HT1080 (cell line): ENCODE measurements at places on chromosomes 11 and 22.

DNA sequence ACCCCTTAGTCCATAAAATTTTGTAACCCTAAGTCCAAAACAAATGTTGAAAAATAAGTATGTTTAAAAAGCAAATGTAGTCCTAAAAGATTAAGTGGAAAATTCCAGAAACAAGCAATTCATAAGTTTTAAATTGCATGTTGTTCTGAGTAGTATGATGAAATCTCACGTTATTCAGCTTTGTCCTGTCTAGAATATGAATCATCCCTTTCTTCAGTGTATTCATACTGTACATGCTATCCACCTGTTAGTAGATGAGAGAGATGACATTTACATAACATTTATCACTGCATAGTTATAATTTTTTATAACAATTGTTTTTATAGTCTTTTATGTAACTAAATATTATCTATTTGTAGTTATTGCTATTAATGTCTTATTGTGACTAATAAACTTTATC is 622.3 kb upstream of the CHORDC1 start:
- DNase-seq = no peak

DNA sequence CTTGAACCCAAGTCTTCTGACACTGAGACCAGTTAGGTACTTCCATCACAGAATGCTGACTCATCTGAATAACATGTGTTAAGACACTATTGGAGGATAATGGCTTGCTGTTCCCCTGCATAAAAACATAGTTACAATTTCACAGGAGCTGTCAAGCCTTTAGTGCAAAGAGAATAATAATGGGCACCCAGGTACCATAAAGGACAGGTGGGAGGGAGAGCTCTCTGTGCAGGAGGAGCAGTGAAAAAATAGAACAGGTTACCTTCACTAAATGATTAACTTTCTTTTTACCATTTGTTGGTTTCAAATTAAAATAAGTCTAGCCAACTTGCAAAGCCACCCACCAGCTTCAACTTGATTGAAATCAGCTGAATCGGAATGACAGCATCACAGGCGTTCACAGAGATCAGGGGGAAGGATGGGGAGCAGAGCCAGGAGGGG is 173.2 kb downstream of the DSCAML1 start:
- no peak for DNase-seq

- DNase-seq = no peak
These were observed 58.9 kb downstream of the PISD start for GRCh38 chr22:31603081-31603525.

GRCh38 chr11:117914991-117915618 is 14.1 kb downstream of the TMPRSS13 start:
- DNase-seq = no peak

DNA sequence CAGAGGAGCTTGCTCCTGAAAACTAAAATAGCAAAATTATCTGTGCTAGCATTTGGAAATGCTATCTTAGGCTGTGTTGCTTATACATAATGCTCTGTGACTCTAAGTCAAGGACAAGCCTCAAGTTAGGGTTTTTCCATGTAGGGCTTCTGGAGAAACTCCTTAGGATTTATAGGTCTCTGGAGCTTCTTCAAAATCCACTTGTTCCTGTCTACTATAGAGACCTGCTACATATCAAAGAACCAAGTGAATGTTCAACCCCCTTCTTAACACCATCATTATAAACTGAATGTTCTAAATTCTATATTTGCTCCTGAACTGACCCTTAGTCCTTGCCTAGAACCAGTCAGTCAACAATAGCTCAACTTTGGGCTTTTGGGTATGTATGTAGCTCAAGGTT is 523.1 kb upstream of the CCDC90B start:
- no peak for DNase-seq

- DNase-seq = peak; percentile 66
These were observed 54.7 kb downstream of the FBXO7 start for GRCh38 chr22:32528984-32529982.

GRCh38 chr11:87812571-87813365 is 362.5 kb downstream of the RAB38 start:
- no peak for DNase-seq

DNA sequence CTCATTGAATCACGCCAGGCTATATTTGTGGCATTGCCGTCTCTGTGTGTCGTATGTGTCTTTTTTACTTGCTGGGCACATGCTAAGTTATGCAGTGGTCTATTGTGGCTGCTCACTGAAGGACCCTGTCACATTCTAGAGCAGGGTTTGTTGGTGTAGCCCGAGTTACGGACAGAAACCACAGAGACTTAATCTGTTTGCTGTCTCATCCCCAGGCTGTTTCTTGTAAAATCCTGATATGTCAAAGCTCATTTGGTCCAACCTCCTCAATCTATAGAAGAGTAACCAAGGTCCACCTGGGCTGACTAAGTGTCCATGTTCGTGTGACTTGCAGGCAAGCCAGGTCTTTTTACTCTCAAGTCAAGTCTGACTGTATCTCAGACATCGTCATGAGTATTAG is 5.0 kb downstream of the DPF2 start:
- DNase-seq = no peak

DNA sequence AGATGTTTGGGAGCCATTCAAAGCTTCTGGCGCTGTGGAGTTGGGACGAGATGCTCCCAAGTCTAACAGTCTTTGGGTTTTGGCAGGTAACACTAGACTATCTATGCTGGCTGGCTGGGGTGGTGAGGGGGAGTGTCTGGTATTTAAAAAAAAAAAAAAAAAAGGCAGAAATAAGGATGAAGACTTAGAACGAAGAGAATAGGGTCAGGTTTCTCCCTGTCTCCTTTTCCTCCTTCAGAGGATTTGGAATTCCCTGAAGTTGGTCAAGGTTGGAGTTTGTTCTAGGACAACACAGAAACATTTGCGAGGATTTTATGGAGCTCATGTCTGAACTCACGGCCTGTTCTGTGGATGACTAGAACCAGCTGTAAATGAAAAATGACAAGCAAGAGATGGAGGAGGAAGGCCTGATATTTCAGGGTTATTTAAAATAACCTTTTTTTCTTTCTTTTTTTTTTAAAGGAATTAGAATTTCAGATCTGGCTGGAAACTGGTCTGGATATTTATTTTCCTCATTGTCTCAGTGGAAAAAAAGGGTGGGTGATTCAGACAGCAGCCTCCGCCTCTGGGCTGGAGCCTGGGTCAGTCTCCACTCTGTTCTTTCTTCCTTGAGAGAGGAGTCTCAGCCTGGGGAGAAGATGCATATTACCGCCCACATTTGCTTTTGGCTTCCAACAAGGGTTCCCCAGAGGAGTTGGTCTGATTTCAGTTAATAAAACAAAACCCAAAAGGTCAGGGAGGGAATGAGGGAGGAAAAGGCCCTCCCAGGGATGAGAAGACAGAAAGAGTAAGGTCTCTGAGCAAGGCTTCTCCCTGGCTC is 80.1 kb downstream of the USP35 start:
- no peak for DNase-seq

GRCh38 chr11:73265853-73266645 is 6.1 kb upstream of the P2RY6 start:
- DNase-seq = no peak

- no peak for DNase-seq
These were observed 121.0 kb downstream of the GRIK4 start for GRCh38 chr11:120632579-120632978.

GRCh38 chr22:24696551-24697001 is 77.9 kb downstream of the PIWIL3 start:
- no peak for DNase-seq

DNA sequence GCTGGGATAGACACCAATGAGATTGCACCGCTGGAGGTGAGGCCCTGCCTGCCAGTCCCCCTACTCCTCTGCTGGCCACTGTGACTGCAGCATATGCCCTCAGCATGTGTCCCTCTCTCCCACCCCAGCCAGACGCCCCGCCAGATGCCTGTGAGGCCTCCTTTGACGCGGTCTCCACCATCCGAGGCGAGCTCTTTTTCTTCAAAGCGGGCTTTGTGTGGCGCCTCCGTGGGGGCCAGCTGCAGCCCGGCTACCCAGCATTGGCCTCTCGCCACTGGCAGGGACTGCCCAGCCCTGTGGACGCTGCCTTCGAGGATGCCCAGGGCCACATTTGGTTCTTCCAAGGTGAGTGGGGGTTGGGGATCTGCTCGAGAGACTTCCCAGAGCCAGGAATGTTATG is 5.7 kb upstream of the SMARCB1 start:
- no peak for DNase-seq

DNA sequence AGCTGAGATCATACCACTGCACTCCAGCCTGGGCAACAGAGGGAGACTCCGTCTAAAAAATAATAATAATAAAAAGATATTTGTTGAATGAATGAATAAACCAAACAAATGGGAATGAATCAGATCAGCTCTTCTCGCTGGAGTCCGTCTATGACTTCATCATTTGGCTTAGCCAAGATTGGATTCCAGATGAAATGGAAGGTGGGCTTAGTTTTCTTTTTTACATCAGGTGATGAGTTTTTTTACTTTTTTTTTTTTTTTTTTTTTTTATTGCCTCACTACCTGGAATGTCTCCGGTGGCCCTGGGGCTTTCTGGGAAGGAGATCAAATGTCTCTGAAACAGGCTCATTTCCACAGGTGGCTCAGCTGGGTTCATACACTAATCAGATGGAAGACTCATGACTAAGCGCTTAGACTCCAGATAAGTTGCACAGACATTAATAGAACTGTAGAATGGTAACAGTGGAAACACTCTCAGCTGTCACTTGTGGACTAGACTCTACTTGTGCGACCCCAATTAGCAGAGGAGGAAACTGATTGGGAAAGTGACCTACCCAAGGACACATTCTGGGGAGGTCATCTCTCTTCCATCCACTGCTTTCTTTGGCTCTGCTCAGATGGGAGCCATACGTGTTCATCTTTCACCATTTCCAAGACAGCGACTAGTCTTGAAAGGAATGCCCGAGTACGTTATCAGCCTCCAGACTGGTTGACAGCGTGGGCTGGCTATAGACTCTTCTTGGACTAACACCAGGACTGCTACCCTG is 20.5 kb upstream of the RBFOX2 start:
- no peak for DNase-seq

GRCh38 chr11:118238929-118239328 is 13.2 kb downstream of the MPZL3 start:
- DNase-seq = no peak

DNA sequence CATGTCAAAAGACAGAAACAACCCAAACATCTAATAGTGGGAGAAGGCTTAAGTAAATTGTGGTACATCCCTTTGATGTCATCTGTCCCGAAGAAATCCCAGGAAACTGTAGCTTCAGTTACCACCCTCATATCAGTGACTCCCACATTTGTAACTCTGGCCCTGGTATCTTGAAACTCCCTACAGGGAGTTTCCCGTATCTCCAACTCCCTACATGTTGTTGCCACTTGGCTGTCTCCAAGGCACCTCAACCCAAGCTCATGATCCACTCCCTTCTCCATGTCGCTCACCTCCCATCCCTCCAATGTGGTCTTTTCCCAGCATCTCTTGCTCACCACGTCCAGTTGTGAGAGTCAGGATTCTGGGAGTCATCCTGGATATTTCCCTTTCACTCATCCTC is 68.1 kb downstream of the CACNG2 start:
- DNase-seq = no peak

- no peak for DNase-seq
These were observed 1078.7 kb downstream of the TBC1D22A start for GRCh38 chr22:47841156-47841555.

DNA sequence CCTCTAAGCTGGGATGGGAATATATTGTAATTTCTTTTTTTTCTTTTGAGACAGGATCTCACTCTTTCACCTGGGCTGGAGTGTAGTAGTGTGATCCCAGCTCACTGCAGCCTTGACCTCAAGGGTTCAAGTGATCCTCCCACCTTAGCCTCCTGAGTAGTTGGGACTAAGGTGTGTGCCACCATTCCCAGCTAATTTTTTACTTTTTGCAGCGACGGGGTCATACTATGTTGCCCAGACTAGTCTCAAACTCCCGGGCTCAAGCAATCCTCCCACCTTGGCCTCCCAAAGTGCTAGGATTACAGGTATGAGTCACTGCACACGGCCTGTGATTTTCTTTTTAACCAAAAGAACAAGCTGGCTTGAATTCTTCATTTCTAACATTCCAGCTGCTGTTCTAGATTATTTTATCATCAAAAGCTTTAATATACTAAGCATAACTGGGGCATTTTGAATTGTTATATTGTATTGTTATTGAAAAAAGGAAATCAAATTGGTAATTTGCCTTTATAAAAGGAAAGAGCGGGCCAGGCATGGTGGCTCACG is 26.8 kb upstream of the PPP2R1B start:
- no peak for DNase-seq

GRCh38 chr11:7435176-7435575 is 50.1 kb upstream of the OLFML1 start:
- DNase-seq = no peak

- DNase-seq = peak; percentile 24
These were observed at the start of gene PTPRJ for GRCh38 chr11:47980088-47980906. PTPRJ (plus strand) TSS chr11:47980559; CDS start chr11:47980913, 354 bp downstream.

- peak; percentile 8 for DNase-seq
These were observed 87.8 kb upstream of the CARD18 start for GRCh38 chr11:105227363-105227762.

- no peak for DNase-seq
These were observed 10.2 kb upstream of the BIRC3 start for GRCh38 chr11:102306817-102307726.

GRCh38 chr11:125239585-125240560 is 75.3 kb downstream of the PKNOX2 start:
- DNase-seq = no peak

DNA sequence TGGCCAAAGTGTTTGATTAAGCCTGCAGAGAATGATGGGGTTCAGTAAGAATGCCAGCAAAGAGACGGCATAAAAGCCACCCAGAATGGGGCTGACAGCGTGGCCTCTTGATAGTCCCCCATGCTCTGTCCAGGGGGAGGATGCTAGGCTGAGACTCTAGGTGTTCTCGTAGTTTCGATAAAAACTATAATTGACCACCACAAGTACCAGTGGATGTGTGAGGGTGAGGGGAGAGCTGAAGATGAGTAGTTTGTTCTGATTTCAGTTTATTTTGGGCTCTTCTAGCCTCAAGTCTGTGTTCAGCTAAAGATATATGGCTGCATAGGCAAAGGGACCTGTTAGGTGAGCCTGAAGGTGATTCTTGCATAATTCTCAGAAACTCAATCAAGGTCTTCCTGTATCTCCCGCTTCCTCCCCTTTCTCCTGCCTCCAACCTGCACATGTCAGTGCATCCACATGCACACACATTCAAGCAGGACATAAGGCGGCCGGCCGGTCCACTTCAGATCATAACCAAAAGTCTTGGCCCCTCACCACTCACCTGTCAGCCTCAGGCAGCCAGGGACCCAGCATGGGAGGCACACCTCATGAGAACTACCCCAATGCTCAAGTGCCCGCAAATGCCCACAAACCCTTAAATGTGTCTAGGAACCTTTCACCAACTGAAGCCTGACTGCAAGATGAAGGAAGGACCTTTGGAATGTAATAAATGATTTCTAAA is 31.2 kb downstream of the FLI1 start:
- DNase-seq = no peak

DNA sequence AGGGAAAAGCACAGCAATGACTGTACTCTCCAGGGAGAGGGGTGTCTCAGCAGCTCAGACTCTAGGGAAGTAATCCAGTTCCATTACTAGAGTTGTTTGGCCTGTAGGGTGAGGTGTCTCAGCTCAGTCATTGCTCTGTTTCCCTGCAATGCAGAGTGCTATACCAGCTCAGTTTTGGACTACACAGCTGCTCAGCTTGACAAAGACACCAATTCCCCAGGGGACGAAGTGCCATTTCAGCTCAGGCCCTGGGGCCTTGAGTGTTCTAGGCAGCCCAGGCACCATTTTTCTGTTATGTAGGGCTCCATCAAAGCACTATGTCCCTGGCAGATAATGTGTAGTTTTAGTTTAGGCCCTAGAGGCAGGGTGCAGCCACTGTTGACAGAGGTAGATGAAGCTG is 18.2 kb downstream of the CALCB start:
- DNase-seq = no peak
